ENCODE measurements at places on chromosomes 4 and X.
A peak's percentile ranks its signal among the peaks of the same experiment; 100 is the strongest.

DNA sequence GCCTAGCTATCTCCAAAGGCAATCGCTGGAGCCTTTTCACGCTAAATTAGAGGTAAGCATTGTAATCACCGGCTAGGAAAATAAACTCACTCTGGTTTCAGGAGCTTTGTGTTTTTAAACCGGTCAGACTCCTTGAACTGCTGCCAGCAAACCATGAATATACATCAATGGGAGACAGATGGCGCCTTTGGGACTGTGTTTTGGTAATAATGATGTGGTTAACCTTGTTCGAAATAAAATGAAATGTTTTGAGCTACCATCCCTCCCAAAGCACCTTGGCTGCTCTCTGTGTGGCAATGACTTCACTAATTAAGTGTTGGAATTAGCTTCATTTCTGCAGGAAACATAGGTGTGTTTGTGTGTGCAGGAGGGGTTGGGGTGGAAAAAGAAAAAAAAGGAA lies 65.3 kb downstream of the CLNK start:
- peak; percentile 23 for DNase-seq

GRCh38 chr4:11743236-11743635 lies 314.5 kb upstream of the HS3ST1 start:
- DNase-seq, result no peak

- no peak for DNase-seq
Observed at GRCh38 chr4:156291317-156291716, 337.7 kb upstream of the CTSO start.

- peak; percentile 8 for DNase-seq
Observed at GRCh38 chr4:174222266-174222872, 61.1 kb downstream of the FBXO8 start.

DNA sequence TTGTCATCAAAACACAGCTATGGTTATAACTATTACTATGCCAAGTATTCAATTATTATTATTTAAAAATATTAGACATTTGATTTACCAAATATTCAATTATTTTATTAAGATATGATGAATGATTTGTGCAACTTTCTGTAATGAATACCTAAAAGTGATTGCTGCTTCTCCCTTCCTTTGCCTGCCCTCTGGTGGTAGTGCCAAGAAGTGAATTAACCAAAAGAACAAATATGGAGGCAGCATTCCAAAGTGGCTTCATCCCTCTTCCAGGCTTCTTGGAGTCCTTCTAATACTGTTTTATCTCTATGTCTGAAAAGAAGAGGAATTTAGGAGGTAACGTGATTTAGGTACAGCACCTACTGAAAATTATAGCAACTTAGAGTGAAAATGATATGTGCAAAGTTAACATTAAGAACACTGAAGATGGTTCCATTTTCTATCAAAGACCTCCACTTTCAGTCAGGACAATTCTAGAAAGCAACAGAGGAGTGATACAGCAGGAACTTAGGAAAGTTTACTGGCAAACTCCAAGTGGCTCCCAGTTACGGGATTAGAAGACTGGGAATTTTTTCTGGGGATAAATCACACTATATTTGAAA lies 43.0 kb downstream of the ENPEP start:
- DNase-seq, result no peak

GRCh38 chr4:63663870-63664269 lies 745.4 kb downstream of the TECRL start:
- peak; percentile 19 for DNase-seq

- DNase-seq, result no peak
Observed at GRCh38 chrX:7334253-7334935, 186.4 kb upstream of the PUDP start.

- no peak for DNase-seq
Observed at GRCh38 chr4:134421734-134422133, 220.1 kb upstream of the PABPC4L start.

GRCh38 chrX:136747003-136747986 lies 33.4 kb downstream of the ARHGEF6 start:
- DNase-seq, result no peak

DNA sequence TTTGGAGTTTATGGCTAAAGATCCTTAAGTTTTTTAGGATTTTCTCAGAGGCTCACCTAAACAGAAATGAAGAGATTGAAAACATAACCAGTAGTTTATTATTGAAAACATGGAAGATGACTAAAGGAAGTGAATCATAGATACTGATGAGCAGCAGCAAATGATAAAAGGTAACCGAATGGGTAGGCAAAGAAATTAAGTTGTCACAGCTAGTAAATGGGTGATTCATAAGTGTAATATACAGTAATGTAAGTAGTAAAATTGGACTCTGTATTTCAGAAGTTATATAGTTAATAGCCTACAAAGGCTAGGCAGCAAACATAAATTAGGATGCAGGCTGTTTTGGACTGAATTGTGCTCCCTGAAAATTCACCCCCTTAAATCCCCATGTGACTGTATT lies 59.0 kb upstream of the ADGRA3 start:
- no peak for DNase-seq

- no peak for DNase-seq
Observed at GRCh38 chr4:125389713-125390112, 75.0 kb downstream of the FAT4 start.

GRCh38 chrX:47078129-47079043 lies at the start of gene RGN:
Gene RGN (plus strand): TSS chrX:47078443. CDS start chrX:47081145, 2,702 bp downstream.
- DNase-seq, result no peak

GRCh38 chr4:16192631-16193518 lies 33.4 kb downstream of the TAPT1 start:
- no peak for DNase-seq

GRCh38 chr4:152588869-152589268 lies 53.0 kb upstream of the FBXW7 start:
- no peak for DNase-seq

DNA sequence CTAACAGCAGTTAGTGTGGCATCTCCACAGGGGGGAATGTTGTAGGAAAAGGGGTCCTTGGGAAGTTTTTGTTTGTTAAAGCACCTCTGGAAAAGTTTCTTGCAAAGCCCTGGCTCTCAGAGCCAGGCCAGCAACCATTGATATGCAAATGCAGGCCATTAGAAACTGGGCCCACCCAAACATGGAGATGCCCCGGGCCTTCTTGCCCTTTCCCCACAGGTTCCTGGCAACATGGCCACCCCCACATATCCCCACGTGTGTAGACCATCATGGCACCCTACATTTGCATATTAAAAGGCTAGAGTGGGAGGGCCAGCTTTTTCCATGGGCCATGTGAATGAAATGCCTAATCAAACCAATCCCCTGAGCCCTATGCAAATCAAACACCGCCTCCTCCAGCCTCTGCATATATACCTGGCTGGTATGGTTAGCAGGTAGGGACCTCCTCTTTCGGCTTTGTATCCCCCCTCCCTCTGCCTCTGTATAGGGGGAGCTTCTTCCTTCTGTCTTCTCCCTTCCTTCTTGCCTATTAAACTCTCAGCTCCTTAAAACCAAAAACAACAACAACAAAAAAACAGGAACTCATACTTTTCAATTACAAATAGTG lies 44.0 kb upstream of the ZCCHC13 start:
- no peak for DNase-seq

GRCh38 chr4:89981789-89982334 lies 87.2 kb downstream of the MMRN1 start:
- DNase-seq, result no peak

GRCh38 chr4:152258391-152258790 lies 277.5 kb downstream of the FBXW7 start:
- peak; percentile 78 for DNase-seq

DNA sequence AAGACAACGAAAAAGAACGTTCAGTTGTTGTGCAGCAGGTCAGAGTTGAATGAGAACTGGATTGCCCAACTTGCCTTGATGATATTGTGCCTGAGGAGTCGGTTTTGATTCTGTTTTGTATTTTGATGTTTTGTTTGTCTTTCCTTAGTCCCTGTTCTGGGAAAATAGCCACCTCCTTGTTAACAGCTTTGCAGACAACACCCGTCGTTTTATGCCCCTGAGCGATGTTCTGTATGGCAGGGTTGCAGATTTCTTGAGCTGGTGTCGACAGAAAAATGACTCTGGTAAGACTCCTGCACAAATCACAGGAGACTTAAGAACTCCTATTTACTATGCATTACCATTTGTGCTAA lies 4.5 kb downstream of the BST1 start:
- no peak for DNase-seq

DNA sequence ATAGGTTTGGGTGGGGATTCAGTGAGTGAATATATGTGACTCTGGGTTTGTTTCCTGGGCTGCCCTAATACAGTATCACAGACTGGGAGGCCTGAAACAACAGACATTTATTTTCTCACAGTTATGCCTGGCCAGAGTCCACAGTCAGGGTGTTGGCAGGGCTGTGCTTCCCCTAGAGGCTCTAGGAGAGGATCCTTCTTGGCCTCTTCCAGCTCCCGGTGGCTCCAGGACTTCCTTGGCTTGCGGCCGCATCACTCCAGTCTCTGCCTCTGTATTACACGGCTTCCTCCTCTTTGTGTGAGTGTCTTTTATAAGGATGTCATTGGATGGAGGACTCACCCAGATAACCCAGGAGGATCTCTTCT lies 5.2 kb upstream of the JAKMIP1 start:
- DNase-seq, result no peak

DNA sequence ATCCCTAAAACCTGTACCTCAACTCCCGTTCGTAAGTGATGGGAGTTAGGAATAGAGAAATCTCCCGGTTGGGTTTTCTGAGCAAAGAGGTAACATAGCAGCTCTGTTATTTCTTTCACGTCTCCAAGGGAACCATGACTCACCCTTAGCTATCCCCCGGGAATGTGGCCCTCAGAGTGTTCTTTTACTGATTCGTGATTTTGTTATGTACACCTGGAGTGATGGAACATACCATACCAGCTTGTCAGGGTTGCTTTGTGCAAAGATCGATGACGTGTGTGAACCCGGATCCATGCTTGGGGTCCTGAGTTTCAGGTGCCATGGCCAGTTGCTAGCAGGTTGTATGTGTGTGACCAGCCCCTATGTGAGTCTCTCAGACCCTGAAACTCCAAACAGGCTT lies 52.6 kb downstream of the HPRT1 start:
- DNase-seq, result no peak

DNA sequence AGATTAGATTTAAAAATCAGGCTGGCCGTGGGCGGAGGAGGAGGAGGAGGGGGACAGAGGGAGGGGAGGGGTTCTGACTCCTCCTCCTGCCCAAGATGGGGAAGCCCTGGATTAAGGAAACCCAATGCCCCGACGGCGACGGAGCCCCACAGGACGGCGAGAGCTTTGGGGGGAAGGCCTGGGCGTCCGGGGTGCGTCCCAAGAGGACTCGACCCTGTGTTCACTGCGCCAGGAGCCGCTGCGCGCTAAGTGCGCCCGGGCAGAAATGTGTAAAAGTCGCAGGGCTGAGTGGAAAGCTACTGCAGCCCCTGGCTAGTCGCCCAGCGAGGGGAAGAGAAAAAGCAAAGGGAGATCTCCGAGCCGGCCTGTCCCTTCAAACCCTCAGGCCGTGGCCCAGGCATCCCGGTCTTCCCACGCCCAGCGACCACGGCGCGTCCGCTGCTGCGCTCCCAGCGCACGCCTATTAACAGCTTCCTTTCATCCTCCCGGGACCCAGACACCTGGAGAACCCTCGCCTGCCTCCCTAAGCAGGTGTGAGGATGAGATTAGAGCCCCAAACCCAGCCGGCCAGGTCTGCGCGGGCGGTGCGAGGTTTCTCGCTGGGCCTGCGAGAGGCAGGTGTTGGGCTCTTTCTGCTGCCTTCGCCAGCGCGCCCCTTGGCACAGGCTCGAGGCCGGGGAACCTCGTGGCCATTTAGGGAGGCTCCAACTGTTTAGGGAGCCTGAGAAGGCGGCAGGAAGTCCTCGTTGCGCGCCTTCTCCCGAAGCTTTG lies 1.4 kb upstream of the RPS6KA3 start:
- DNase-seq, result no peak

DNA sequence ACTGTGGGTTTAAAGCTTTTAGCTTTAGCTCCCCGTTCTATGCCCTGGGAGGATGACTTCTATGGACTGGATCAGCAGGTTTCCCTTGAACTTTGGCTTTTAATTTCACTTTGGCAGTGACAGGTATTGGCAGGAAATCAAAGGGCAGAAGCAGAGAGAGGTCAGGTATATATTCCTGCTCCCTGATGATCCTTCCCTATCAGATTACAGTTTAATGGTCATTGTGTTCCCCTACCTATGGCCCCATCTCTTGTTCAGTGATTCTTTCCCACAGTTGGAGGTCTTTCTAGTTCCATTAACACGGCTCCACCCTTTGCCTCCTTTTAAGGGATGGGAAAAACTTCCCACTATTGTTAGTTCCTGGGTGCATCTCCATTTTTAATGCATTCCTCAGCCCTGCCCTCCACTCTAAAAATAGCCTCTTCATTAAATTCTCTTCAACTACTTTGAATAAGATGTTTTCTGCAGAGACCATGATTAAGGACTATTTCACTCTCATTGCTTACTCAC lies 107.8 kb upstream of the TMEM47 start:
- no peak for DNase-seq

- no peak for DNase-seq
Observed at GRCh38 chrX:5449323-5449722, 779.3 kb downstream of the NLGN4X start.

- DNase-seq, result no peak
Observed at GRCh38 chr4:67103001-67103747, 442.1 kb downstream of the CENPC start.

DNA sequence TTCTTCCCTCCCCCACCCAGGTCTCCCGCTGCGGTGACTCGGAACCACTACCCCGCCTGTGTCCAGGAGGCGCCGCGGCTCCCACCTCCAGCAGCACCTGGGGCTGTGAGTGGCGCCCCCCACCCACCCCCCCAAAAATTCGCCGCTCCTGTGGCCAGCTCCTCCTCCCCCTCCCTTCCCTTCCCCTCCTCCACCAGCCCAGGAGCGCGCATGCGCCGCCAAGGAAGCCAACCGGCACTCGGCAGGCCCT lies 278 bp downstream of the CLOCK start:
- DNase-seq, result no peak

- DNase-seq, result no peak
Observed at GRCh38 chr4:152281822-152282221, 254.1 kb downstream of the FBXW7 start.

DNA sequence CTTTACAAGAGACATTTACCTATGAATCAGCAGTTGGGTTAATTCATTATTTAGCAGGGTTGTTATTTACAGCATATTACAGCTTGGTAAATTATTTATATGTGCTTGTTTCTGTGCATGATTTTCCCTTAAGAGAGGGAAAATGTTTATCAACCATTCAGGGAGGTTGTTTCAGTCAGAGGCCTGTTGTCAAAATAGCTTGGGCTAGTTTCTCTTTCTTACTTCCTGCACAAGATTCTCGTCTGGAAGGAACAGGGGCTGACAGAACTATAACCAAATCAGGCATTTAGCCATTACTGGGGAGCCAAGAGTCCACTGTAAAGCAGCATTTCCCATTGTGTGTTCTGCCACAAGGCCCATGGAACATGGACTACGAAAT lies 135.8 kb downstream of the HS6ST2 start:
- no peak for DNase-seq

DNA sequence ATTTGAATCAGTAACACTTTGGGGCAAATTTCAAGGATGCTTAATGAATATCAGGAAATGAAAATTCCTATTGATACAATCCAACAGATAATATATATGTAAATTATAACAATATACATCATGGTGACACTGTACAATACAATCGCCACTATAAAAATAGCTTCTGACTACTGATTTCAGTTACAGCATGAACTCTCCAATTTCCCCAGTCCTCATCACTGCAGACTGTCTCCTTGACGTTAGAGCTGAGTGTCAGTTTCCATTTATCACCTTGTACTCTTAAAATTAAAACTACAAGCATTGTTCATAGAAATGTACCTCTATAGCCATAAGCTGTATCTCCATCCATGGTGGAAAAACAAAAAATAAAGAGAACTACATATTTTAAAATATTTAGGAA lies 23.4 kb downstream of the TBC1D9 start:
- DNase-seq, result no peak
